ENCODE measurements at places on chromosomes 3 and 15.

- peak; percentile 84 for DNase-seq
Measured at GRCh38 chr3:49133226-49133951, 539 bp upstream of the LAMB2 start.

DNA sequence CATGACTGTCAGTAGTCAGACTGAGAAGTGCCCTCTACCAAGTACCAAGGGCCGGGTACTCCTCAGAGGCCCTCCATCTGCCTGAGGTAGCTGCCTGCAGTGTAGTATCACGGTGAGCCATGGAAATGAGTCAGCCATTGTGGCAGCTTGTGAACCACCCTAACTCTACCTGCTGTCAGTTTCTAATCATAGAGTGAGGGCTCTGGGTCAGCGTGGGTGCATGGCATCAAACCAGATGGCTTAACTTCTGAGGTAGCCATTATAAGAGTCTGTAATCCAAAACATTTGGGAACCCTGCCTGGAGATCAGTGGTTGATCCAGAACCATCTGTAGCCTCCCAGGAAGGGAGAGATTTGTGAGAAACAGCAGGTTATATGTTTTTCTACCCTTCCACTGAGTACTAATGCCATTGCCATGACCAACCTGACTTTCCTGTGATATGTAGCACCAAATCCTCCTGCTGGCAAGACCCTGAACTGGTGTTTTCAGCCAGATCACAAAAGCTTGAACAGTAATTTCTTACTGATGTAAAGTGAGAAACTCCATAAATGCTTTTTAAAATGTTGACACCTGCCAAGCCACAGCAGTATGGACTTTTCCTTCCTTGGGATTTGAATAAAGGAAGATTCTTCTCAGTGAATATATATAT lies 38.9 kb downstream of the ABHD2 start:
- DNase-seq: no peak

GRCh38 chr3:57256844-57257243 lies 29.3 kb downstream of the APPL1 start:
- DNase-seq: no peak

- DNase-seq: no peak
Measured at GRCh38 chr3:170044271-170044670, 6.5 kb downstream of the GPR160 start.

DNA sequence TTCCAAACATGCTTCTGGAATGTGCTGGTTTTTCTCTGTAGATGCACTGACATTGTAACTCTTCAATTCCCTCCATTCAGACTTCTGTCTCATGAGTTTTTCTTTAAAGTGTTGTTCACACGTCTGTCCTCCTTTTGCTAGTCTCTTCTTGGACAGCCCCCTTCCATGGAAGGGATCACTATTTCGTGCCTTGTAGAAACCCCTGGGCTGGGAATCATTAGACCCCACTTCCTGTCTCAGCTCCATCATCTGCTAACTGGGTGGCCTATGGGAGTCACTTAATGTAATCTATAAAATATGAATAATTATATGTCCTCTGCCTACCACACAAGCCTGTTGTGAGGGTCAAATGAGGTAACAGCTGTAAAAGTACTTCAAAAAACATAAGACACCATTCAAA lies 110.6 kb downstream of the THSD4 start:
- DNase-seq: no peak

GRCh38 chr15:69491038-69491505 lies 38.5 kb downstream of the RPLP1 start:
- DNase-seq: no peak

- no peak for DNase-seq
Measured at GRCh38 chr3:86104154-86104553, 886.8 kb downstream of the VGLL3 start.

GRCh38 chr15:65512807-65513416 lies 4.6 kb downstream of the DPP8 start:
- DNase-seq: no peak

GRCh38 chr3:108041253-108041652 lies 49.6 kb downstream of the CD47 start:
- DNase-seq: no peak

DNA sequence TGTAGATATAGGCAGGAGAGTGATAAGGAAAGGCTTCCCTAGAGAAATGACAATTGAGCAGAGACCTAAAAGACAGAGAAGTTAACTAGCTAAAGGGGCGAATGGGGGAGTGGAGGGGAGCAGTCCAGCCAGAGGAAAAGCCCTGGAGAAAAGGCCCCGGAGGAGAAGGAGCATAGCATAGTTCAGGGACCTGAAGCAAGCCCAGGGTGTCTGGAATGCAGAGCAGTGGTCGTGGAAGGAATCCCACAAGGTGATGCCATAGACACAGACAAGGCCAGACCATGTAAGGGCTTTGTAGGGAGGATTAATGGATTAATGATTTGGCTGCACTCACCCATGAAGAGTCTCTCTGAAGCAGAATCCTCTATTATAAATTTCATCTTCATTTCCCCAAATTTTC lies 45.8 kb upstream of the LRRN1 start:
- DNase-seq: no peak

GRCh38 chr15:98650417-98651035 lies 2.2 kb downstream of the IGF1R start:
- DNase-seq: peak; percentile 67

GRCh38 chr15:72375501-72375845 lies 341 bp downstream of the HEXA start:
- DNase-seq: no peak

DNA sequence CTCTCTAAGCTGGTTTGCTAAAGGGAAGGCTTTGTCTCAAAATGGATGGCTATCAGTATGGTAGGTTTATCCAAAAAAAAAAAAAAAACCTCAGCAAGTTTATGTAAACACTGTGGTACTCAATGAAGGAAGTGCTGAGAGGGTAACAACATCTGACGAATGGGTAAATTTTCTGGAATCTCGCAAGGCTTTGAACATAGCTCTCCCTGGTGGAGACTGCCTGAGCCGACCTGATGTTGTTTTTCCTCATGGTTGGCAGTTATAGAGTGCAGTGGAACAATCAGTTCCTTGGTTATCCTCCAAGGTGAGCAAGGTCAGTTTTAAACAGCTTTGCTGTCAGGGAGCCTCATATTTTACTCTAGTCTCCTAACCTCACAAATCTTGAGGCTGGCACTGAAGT lies 94.6 kb downstream of the ZPLD1 start:
- no peak for DNase-seq

DNA sequence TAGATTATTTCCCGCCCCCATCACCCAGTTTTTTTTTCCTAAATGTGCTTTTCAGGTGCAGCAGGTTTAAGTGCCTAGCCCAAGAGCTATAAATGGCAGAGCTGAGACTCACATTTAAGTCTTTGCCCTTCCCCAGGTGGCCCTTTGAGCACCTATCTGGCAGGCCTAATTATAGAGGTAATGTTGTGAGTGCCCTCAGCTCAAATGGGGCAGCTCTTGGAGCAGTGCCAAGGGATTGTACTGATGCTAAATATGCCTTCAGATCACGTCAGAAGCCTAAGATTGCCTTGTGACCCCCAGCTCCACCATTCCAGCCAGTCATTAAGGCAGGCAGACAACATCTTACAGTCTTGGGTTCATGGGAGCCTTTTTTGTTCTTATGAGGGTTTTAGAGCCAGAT lies 159.5 kb downstream of the RPLP1 start:
- no peak for DNase-seq

- DNase-seq: no peak
Measured at GRCh38 chr3:183341545-183342288, 86.7 kb downstream of the MCF2L2 start.

DNA sequence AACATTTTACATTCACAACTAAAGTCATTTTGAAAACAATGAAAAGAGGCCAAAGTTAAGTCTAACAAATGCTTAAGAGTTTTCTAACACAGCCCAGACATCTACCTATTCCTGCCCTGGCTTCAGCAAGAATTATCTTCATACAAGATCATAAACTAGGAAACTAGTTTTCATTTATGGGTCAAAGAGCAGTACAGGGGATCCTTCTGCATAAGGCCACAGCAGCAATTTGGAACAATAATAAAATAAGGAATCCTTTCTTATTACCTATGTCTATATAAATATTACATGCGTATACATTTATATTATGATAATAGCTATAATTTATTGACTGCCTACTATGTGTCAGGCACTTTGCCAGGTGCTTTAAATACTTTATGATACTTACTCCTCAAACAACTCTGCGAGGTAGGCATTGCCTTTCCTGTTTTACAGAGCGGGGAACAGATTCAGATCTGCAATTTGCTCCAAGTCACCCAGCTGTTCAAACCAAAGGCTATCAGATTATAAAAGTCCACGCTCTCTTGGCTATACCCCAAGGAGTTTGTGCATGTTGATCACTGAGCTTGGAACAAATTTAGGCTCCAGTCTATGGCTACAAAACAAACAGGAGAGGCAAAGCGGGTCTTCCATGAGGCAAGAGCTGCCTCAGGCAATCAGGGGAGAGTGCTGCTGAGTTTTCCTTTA lies 196.4 kb downstream of the RORA start:
- no peak for DNase-seq

GRCh38 chr3:167929968-167930367 lies 165.8 kb downstream of the GOLIM4 start:
- no peak for DNase-seq

- no peak for DNase-seq
Measured at GRCh38 chr3:115652738-115653137, 29.4 kb downstream of the GAP43 start.

- DNase-seq: peak; percentile 1
Measured at GRCh38 chr3:126546013-126546412, 12.7 kb downstream of the C3orf22 start.

DNA sequence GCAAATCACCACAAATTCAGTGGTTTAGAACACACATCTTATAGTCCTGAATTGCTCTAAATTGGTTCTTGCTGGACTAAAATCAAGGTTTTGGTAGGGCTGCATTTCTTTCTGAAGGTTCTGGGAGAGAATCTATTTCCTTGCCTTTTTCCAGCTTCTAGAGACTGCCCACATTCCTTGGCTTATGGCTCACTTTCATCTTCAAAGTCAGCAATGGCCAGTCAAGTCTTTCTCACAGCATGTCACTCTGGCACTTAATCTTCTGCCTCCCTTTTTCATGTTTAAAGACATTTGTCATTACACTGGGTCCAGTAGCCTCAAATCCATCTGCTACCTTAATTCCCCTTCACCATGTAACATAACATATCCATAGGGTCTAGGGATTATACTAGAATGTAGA lies 149.0 kb downstream of the NEK10 start:
- no peak for DNase-seq

GRCh38 chr3:56294286-56294685 lies 174.0 kb downstream of the ERC2 start:
- no peak for DNase-seq

- DNase-seq: no peak
Measured at GRCh38 chr15:67504796-67505195, 16.1 kb upstream of the C15orf61 start.

- DNase-seq: no peak
Measured at GRCh38 chr3:39166932-39167532, 13.6 kb upstream of the CSRNP1 start.

DNA sequence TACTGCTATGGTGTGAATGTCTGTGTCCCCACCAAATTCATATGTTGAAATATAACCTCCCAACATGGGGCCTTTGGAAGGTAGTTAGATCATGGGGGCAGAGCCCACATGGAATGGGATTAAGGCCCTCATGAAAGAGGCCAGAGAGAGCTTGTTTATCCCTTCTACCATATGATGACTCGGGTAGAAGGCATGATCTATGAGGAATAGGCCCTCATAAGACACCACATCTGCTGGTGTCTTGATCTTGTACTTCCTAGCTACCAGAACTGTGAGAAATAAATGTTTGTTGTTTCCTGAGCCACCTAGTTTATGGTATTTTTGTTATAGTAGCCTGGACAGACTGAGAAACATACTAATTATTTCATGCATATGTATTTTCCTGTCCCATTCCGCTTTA lies 51.9 kb downstream of the WWTR1 start:
- no peak for DNase-seq

GRCh38 chr3:57966829-57967228 lies 41.4 kb upstream of the FLNB start:
- DNase-seq: no peak

GRCh38 chr3:136209921-136210320 lies 13.8 kb upstream of the MSL2 start:
- no peak for DNase-seq

DNA sequence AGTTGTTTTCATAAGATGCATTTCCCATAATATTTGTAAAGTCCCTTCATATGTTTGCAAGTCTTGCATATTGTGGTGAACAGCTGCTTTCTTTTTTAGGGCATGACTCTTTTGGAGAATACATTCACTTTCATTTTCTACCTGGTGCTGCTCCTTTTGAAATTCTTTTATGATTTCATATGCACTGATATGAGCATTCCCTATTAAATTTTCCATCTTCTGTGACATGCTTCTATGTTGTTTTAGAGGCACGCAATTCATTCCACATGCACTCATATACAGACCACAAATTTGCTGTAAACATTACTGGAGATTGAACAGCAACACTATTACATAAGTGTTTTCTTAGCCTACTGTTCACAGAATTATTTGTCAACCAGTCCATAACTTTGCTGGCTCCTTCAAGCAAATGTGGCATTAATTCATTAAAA lies 92.8 kb upstream of the TNFSF10 start:
- no peak for DNase-seq

GRCh38 chr3:151315136-151315535 lies 1.5 kb downstream of the GPR87 start:
- DNase-seq: no peak

GRCh38 chr3:9183011-9183410 lies 66.4 kb downstream of the SRGAP3 start:
- no peak for DNase-seq

GRCh38 chr3:124351430-124352148 lies 359.7 kb upstream of the ROPN1 start:
- peak; percentile 26 for DNase-seq

Data from glutamatergic neuron (in vitro differentiated cells).